Pons (tissue), 1 donor: ENCODE measurements at places on chromosomes 12 and 14.

- no peak for DNase-seq
Observed at GRCh38 chr14:24957814-24958213, 92.1 kb downstream of the STXBP6 start.

DNA sequence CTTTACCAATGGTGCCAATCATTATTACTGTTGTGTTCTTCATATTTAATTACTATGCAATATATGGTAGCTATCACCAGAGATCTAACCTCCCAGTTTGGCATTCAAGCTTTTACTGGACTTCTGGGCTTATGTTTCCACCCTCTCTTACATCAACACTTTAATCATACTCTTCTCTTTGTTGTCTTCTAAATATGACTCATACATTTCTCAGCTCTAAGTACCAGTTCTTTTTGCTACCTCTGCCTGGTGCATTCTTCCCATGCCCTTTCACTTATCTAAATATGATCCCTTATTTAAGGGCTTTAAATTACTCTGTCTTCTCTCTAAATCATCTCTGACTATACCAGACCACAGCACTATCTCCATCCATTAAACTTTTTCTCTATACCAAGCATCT is 246.1 kb upstream of the CCDC196 start:
- DNase-seq = no peak

DNA sequence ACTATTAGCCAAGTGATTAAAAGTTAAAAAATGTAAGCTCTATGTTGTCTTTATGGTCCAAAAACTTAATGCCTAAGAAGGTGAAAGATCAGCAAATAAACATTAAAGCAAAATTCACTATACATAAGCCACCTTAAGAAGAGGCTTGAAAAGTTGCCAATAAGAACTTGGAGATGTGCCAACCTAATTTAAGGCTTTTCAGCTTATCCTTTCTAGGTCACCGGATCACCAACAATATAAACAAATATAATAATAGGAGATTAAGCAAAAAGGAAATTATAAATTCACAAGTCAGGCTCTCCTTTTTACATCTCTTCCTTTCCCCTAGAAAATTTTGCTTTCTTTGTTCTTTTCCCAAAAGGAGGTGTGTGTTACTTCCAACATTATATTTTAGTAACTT is 30.9 kb downstream of the SLC2A3 start:
- no peak for DNase-seq

DNA sequence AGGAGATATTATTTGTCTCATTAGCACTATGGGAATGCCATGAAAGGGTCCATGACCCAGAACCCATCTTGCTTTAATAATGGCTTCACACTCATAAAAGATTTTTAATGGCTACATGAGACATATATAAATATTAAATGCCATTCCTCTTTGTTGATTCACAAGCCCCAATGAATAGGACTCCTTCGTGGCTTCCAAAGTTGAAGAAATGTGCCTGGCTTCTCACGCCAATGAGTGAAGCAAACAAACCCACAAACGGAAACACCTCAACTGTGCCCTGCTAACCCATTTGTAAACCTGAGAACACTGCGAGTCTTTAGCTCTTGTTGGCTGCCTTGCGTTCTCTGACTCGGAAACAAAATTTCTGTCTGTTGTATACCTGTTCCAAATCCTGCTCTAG is 381.7 kb upstream of the DDHD1 start:
- no peak for DNase-seq

- peak; percentile 80 for DNase-seq
Observed at GRCh38 chr12:6367065-6367968, 8.0 kb downstream of the SCNN1A start.

- peak; percentile 97 for DNase-seq
Observed at GRCh38 chr12:56333679-56334489, at the start of gene PAN2. Gene PAN2 (minus strand): TSS chr12:56334000. CDS start chr12:56333094, 906 bp downstream.

DNA sequence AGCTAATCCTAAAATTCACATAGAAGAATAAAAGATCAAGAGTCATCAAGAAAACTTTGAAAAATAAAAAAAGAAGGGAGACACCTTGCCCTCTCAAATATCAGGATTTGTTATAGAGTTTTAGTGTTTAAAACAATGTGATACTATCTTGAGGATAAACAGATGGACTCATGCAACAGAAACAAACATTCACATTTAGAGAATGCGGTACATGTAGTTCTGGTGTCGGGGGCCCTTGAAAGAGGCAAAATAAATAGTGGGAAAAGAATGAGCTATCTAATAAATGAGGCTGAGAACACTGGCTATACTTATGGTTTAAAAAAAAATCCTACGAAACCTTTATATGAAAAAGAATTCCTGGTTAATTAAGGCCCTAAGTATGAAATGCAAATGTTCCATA is 127.7 kb downstream of the LLPH start:
- DNase-seq = no peak

GRCh38 chr12:32106517-32107358 is at the start of gene BICD1:
Gene BICD1 (plus strand): TSS chr12:32106847. CDS start chr12:32107332, 485 bp downstream.
- DNase-seq = peak; percentile 80

DNA sequence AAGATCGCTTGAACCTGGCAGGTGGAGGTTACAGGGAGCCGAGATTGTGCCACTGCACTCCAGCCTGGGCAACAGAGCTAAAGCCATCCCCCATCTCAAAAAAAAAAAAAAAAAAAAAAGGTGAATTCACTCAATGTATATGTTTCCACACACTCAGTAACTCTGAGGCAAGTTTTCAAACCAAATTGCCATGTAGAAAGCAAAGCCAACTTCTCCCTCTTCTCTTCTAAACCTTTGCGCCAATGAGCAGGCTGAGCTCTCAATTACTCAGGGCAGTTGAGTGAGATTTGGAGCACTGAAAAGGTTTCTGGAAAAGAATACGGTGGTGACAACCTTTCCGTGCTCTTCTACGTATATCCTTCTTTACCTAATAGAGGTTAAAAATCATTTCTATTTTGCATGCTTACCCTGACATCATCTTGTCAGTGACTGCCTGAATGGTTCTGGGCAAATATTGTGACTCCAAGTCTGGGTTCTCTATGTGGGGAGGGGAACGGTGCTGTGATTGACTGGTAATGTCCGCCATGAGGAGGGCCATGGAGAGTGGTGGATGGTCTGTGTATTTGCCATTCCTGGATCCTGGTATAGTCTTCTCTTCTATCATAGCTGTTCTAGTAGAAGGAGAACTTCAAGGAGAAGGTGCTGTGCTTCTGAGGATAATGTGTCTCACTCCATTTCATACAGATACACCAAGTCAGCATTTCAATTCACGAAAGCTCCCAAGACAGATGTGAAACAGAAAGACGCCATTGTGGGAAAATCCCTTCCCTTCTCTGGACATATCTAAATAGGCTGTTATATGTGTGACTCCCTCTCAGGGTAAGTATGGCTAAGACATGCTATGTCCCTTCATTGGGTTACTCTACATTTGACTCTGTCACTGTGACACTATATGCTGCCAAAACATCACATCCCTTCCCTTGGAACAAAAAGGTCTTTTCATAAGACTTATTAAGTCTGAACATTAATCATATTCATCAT is 46.2 kb upstream of the MED13L start:
- DNase-seq = no peak

- no peak for DNase-seq
Observed at GRCh38 chr12:112573141-112573540, 154.4 kb downstream of the PTPN11 start.

- no peak for DNase-seq
Observed at GRCh38 chr12:96048393-96048969, 13.1 kb upstream of the LTA4H start.

- DNase-seq = peak; percentile 32
Observed at GRCh38 chr12:116697305-116697704, 40.6 kb downstream of the SPRING1 start.

DNA sequence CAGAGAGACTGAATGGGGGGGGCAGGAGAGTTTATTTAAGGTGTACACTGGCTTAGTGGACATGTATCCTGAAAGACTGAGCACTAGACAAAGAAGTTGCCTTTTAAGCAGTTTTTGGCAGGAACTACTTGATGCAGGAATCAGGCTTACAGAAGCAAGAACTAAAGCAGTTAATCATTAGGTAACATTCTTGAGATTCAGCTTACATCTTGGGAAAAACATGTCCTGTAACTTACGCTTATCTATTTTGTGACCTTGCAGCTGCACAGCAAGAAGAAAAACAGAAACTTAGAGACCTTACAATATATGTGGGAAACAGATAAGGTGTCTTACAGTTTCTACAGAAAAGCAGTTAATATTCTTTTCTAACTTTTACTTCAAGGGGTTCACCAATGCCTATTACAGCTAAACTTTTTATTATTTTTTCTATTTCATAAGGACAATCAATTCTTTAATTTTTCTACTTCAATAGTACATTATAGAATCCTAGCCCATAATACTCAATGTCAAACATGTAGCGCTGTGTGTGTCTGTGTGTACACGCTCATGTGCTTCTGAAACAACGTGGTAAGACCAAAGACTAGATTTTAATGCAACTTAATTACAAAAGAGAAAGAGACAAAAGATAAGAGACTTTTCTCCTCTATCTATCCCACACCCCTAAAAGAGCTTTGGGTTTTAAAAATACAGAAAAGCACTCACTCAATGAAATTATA is 276.9 kb downstream of the PRKD1 start:
- no peak for DNase-seq

- DNase-seq = no peak
Observed at GRCh38 chr12:45232756-45233372, 17.0 kb downstream of the ANO6 start.

DNA sequence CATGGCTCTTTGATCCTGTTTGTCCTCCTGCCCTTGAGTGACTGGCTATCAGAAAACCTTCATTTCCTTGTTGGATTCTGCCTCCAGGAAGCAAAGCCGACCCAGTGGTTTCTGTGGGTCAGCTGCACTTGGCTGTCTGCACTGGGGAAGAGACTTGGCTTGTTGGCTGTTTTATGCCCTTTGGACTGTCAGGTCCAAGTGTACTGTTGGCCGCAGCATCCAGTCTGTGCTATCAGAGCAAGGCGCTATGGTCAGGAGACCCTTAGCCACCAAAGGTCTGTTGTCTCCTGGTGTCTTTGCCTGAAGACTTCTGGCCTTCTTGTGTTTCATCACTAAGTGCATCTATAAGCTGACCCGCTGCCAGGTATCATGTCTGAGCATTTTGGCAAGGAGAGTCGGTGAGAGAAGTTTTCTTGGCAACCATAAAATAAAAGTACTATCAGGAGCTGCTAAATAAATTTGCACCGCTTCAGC is 177.4 kb upstream of the HIF1A start:
- no peak for DNase-seq

DNA sequence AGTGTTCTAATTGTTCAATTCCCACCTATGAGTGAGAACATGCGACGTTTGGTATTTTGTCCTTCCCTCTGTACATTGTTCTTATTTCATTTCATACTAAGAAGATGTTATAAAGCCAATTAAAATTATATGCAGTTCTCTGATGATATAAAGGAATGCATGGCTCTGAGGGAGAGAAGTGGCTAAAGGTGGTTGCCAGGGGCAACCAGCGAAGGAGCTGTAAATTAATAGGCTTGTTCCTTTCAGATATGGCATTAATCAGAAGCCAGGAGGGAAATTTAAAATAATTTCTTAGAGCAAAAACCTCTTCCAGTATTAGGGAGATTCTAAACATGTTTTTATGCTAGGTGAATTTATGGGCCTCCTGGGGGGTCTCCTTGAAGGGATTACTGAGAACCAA is 227.8 kb downstream of the TMEM117 start:
- no peak for DNase-seq

DNA sequence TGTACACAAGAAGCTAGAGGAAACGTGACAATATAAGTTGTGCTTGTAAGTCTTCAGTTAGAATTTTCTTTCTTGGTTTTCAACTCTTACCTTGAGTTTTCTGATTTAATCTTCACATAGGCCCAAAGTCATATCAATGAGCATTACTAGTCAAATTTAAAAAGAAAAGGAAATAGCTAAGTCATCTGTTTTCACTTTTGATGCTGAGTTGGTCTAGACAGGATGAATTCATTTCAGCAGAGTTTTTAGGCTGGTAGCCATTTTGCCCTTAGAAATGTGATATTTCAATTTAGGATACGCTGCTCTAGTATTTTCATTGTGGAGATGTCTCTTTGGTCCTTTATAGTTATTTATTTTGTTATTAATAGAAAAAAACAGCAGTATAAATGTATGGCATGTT is 44.6 kb upstream of the KRAS start:
- no peak for DNase-seq

- DNase-seq = no peak
Observed at GRCh38 chr12:77442633-77443032, 377.3 kb upstream of the E2F7 start.

GRCh38 chr14:99192830-99193229 is 79.2 kb downstream of the BCL11B start:
- DNase-seq = no peak

DNA sequence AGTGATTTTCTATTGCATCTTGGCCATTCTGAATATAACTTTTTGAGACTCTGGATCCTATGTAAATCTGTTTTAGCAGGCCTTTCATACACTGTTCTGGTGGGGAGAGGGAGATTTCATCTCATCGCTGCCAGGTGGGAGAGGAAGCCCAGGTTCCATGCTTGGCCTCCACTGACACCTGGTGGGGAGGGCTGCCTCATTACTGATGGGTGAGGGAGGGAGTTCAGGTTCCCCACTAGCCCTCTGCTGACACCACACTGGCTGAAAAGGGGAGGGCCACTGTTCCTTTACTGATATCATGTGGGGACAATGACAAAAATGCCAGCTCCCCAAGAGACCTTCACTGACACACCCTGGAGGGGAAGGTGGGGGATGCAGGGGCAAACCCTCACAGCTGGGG is 2.4 kb upstream of the GALNT8 start:
- no peak for DNase-seq

- no peak for DNase-seq
Observed at GRCh38 chr12:93786656-93787397, 109.7 kb downstream of the CRADD start.

DNA sequence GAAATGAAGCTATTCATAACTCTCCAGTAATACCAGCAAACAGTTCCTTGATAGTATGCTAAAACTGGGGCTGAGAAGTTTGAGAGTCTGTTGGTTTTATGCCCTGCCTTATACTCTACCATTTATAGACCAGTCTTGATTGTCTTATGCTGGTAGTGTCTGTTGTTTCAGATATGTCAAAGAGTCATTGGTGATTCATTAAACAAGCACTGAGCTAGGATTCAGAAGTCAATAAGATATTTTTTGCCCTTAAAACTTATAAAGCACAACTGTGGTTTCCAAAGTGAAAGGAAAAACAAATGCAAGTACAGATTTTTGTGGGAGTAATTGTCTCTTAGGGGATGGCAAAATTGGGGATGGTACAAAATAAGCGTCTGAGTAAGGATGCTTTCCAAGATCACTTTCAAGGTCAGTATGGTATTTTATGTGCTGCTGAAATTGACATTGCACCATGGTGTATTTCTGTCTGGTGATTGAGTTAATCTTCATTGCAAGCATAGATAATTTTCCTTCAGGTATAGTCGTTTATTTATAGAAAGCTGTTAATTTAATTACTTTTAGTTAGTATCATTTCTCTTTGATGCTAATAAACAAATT is 289.5 kb upstream of the E2F7 start:
- no peak for DNase-seq
